SIG-M5 (cell line): ENCODE measurements at places on chromosomes 2 and 18.

DNA sequence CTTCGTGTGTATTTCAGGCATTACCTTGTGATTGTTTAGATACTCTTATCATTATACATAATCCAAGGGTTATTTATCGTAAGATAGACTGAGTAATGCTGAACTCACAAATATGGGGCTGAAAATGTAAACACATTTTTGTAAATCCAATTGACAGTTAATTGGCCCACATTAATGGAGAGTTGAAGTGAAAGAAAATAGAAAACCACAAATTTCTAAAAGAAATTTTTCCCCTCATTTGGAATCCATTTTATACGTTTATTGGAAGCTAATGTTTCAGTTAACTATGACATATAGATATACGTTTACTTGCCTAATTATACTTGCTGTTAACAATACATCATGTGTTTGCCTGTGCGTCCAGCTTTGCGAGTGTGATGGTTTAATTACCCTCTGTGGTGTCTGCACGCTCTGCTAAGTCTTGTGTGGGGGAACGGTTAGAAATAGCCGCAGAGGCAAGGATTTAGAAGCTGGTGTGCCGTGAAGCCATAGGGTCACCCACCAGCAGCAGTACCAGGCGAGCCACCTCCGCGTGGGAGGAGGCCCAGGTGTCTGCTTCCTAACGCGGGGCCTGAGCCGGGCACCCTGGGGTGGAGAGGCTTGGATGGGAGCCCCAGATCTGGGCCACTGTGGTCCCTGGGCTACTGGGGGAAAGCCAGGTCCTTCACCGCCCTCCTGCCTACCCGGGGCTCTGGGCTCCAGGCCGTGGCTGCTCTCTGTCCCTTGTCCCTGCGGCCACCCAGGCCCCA is 38.0 kb downstream of the TSHZ1 start:
- DNase-seq: no peak

- no peak for DNase-seq
These were observed 108.2 kb downstream of the CD226 start for GRCh38 chr18:69839497-69839896.

- DNase-seq: no peak
These were observed 34.9 kb downstream of the SULT1C2 start for GRCh38 chr2:108323619-108324018.

DNA sequence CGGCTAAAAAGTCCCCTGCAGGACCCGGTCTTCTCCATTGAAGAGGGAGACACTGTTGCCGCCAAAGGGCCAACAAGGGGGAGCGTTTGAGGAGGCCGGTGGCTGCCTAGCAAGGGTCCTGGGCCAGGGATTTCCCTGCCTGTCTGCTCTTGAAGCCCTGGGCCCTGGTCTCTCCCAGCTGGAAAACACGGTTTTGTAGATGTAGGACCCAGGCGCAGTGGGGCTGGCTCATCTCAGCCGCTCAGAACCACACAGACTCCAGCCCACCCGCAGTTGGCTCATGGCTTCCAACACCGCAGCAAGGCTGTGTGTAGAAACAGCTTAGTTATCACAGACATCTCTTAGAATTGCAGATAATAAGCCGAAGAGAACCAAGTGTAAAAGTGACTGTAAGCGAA is 57.1 kb upstream of the TWIST2 start:
- DNase-seq: no peak
